ENCODE measurements at places on chromosomes 11 and 22.

GRCh38 chr11:73956876-73957653, 6.2 kb downstream of the DNAJB13 start:
- no peak for DNase-seq

GRCh38 chr11:126839496-126839895, 161.1 kb downstream of the KIRREL3 start:
- DNase-seq: no peak

DNA sequence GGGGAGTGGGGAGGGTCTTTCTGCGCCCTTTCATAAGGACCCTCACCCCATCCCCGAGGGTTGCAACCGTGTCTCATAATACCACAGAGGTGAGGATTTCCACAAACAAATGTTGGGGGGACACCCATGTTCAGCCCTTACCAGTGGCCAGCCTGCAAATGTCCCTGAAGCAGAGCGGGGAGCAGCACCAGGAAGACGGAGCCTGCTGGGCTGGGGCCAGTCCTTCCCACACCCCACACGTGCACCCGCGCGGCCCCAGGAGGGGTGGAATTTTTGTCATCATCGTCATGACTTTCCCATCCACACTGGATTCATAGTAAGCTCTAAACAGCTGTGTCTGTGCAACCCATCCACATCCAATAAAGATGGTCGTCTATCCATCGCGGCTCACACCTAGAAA, 409.8 kb downstream of the BRD1 start:
- no peak for DNase-seq

DNA sequence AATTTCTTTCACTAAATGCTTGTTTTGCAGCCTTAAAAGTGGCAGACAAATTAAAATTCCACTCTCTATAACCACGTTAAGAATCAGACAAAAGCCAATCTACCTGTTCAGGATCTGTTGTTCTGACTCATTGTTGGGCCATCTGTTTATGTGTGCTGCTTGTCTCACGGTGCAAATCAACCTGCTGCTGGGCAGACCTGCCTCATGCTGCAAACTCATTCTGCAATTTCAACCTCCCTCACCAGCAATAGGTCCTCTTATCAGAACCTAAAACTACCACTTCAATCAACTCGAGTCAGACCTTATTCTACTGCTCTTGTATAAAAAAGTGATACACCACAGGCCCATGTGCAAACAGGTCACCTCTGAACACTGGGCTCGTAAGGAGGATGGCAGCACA, 75.1 kb downstream of the LARGE2 start:
- DNase-seq: no peak

DNA sequence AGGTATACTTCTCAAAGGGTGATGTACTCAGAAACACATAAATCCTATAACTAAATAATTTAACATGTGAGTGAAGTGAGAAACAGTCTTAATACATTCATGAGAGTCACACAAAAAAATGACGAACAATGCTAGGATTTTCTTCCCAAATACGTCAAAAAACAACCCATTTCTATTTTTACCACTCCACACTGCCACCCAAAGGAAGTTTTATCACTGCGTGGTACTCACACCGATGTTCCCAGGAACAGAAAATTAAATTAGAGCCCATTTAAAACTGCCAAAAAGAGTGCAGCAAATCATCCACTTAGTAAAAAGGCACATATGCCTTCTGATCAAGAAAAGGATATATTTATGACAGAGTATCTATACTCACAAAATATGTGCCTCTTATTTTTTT, 710.9 kb upstream of the FAT3 start:
- peak; percentile 7 for DNase-seq

GRCh38 chr11:76369406-76369805, 11.5 kb downstream of the THAP12 start:
- DNase-seq: no peak

GRCh38 chr11:108453207-108453835, 14.0 kb downstream of the C11orf65 start:
- no peak for DNase-seq

DNA sequence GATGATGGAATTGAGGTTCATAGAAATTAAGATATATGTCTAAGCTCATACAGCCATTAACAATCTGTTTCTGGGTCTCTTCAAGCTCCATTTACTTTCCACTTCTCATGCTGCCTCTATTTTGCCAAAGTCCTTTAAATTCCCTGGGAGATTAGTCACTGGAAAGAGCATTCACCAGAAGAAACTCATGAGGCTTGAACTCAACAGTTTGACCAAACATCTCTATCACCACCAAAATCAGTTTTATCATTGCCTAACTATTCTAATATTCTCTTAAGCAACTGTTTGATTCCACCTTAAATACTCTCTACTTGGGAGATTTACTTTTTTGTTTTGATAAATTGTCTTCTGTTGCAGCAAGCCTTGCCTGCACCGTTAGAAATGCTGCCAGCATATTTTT, 881.3 kb downstream of the KCNA4 start:
- no peak for DNase-seq

GRCh38 chr11:125253289-125253688, 88.7 kb downstream of the PKNOX2 start:
- DNase-seq: no peak

- no peak for DNase-seq
These were observed 5.9 kb downstream of the NCAM1 start for GRCh38 chr11:112967082-112967481.

Measured in head of caudate nucleus (tissue), 42 donors.